Hindlimb muscle (tissue), 1 donor: ENCODE measurements at places on chromosomes 1 and 21.

DNA sequence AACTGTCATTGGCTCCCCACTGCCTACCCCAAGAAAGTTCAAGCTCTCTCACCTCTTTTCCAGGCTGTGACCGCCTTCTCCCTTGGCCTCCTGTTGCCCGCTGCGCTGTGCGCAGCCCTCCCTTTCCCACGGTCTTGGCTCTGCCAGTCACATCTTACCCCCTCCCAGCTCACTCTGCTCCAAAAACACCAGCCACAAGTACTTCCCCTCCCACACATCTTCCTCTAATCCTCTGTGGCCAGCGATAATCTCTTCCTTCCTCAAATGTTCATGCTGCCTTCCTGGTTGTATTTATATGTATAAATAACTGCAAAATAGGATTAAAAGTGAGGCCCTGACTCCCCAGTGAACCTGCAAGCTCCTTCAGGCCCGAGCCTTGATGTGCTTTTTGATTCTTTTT, 81.8 kb downstream of the AJAP1 start:
- no peak for DNase-seq

DNA sequence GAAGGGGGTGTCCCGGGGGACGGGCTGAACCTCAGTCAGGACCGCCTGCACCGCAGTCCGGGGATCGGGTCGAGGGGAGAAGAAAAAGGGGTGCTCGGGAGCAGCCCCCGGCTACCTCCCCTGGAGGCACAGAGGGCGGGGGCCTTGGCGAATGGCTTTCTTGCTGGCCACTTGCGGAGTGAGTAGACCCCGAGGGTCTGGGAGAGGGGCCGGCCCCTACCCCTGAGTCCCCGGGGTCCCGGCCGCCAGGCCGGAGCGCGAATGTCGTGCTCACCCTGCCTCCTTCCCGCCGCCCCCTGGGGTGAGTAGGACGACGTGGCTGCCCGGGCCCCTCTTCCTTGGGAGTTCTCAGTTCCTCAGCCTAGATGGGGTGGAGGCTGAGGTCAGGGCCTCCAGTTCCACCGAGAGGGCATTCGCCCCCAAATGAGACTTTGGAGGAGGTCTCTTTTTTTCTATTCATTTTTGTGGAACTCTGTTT, 113.0 kb downstream of the OSBPL9 start:
- peak; percentile 11 for DNase-seq

GRCh38 chr1:113388621-113389358, 1.5 kb upstream of the MAGI3 start:
- DNase-seq: no peak

DNA sequence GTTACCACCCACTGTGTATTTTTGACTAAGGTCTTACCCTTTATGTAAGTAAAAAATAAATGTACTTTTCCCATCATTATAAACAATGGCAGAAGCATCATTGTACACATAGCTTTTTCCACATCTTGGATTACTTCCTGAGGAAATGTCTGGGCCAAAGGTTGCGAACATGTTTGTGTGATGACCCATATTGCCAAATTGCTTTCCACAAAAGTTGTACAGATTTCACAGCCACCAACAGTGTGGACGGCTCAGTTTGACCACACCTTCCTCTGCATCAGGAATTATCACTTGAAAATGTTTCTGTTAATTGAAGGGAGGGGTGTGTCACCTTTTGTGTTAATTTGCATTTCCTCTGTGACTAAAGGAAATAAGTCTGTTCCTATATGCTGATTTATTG, 25.7 kb downstream of the AKNAD1 start:
- peak; percentile 39 for DNase-seq

GRCh38 chr1:28917757-28918118, 3.4 kb downstream of the EPB41 start:
- DNase-seq: no peak

DNA sequence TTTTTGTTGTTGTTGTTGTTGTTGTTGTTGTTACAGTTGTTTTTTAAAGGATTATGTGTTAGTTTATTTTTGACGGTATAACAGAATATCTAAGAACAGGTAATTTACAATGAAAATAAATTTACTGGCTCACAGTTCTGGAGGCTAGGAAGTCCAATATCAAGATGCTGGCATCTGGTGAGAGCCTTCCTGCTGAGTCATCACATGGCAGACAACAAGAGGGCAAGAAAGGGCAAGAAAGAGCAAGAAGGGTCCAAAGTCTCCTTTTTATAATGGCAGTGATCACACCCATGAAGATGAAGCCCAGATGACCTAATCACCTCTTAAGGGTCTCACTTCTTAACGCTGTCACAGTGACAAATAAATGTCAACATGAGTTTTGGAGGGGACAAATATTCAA, 142.1 kb downstream of the NEGR1 start:
- no peak for DNase-seq

- DNase-seq: no peak
Measured at GRCh38 chr1:19309123-19309813, 2.7 kb downstream of the AKR7A2 start.

DNA sequence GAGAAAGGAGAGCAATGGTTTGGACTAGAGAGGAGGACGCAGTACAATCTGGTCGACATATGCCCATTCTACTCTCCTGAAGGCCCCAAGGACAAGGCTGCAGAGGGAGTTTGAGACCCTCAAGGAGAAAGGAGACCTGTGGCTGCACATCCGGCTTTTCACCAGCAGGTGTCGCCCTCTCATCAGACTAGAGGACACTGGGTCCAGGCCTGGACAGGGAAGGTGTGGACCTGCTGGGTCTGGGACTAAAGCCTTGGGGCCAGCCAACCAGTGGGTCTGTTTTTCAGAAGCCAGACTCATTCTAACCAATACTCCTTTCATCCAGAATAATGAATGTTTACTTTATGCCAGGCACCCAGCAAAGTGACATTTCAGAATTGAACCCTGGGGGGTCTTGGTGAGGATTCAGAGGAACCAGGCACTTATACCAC, 5.0 kb downstream of the SRARP start:
- peak; percentile 73 for DNase-seq

GRCh38 chr21:44714905-44715304, 3.5 kb upstream of the TSPEAR start:
- no peak for DNase-seq

DNA sequence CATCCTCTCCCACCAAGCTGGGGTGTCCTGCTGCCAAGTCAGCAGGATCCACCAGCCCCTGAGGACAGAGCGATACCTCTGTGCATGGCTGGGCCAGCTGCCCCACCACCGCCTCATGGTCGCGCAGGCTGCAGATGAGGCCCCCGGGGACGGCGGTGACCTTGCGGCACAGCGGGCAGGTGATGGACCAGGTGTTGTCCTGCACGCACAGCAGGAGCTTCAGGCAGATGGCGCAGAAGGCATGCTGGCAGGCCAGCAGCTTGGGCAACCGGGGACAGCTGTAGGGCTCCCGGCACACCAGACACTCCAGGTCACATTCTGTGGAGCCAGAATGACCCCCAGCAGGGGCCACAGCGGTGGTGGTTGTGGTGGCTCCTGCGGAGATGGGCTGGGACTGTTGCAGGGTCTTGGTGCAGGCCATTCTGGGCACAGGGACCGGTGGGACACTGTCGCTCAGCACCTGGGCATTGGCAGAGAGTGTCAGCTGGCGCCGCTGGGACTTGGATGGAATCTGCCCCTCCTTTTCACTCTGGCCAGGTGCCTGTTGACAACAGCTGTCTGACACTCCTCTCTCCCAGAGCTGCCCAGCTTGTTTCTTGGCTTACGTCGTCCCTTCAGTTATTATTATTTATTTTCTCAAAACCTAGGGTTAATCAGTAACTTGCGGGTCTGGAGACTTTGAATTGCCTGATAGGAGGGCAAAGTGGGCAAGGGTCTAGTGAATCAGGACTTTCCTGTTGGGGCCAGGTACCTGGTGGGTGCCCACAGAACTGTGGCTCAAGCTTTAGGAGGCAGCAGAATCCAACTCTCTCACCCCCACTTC, at the start of gene RNF186:
Gene RNF186 (minus strand): TSS at position 603 of the 823 bp plus-strand sequence. CDS start 182 bp downstream, at position 421.
- no peak for DNase-seq

- no peak for DNase-seq
Measured at GRCh38 chr1:5221451-5221850, 567.0 kb downstream of the AJAP1 start.

- DNase-seq: no peak
Measured at GRCh38 chr1:85563139-85563538, 17.4 kb upstream of the CCN1 start.

DNA sequence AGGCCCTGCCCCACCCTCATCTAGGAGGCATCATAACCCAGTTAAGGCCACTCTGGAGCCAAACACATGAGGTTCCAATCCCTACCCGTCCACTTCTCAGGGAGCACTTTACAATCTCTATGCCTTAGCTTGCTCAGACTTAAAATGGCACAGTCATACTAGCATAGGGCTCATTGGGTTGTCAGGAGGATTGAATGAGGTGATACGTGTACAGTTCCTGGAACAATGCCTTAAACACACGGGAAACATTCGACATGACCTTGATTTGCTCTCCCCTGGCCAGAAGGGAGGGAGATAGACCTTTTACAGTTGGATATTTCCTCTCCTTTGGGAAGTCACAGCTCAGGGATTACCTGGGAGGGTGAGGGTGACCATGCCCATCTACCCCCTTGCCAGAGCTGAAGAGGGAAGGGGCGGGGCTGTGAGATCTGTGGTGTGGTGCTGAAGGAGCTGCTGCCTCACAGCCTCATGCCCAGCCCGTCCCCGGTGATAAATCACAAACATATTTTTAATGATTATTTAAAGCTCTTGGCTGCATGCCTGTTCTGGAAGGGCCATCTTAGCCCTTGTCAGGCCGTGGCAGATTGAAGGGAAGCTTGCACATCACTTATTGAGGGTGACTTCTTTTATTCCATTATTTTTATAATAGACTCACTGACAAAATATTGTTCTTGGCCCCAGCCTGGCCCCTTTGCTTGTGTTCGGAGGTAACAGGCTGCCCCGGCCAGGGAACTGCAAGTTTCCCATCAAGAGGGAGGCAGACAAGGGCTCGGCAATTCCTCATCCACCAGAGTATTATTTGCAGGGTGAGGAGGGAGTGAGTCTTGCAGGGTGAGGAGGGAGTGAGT, 83.4 kb downstream of the FOXD2 start:
- DNase-seq: no peak

GRCh38 chr1:9071554-9072235, 2.3 kb upstream of the SLC2A5 start:
- DNase-seq: no peak

DNA sequence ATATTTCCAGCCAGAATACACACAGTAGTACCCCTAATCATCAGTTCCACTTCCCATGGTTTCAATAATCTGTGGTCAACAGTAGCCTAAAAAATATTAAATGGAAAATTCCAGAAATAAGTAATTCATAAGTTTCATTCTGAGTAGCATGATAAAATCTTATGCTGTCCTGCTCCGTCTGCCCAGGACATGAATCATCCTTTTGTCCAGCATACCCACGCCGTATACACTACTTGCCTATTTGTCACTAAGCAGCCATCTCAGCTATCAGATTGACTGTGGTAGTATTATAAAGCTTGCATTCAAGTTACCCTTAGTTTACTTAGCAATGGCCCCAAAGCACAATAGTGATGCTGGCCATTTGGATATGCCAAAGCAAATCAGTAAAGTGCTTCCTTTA, 118.7 kb downstream of the SLC5A9 start:
- DNase-seq: no peak

- no peak for DNase-seq
Measured at GRCh38 chr1:32094746-32095521, 12.9 kb upstream of the KPNA6 start.

DNA sequence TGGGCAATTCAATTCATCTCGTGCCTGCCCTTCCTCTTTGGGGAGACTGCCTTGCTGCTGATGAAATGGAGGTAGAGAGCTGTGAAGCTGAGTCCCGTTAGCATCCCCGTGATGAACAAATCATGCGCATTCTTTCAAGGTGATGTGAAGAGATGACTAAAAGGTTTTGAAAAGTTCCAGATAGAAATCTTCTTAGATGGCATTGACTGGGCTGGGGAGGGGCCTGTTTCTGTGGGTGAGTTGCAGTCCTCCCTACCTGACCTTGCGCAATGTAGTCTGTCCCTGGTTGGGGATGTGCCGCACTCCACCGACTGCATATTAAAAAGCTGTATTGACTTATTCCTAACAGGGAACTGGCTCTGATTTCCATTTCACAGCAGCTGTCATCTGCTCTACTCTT, 49.6 kb downstream of the ST6GALNAC3 start:
- DNase-seq: no peak

- peak; percentile 18 for DNase-seq
Measured at GRCh38 chr1:66758241-66758755, 6.0 kb downstream of the DYNLT5 start.

GRCh38 chr1:169949139-169949538, 55.4 kb upstream of the SCYL3 start:
- no peak for DNase-seq

DNA sequence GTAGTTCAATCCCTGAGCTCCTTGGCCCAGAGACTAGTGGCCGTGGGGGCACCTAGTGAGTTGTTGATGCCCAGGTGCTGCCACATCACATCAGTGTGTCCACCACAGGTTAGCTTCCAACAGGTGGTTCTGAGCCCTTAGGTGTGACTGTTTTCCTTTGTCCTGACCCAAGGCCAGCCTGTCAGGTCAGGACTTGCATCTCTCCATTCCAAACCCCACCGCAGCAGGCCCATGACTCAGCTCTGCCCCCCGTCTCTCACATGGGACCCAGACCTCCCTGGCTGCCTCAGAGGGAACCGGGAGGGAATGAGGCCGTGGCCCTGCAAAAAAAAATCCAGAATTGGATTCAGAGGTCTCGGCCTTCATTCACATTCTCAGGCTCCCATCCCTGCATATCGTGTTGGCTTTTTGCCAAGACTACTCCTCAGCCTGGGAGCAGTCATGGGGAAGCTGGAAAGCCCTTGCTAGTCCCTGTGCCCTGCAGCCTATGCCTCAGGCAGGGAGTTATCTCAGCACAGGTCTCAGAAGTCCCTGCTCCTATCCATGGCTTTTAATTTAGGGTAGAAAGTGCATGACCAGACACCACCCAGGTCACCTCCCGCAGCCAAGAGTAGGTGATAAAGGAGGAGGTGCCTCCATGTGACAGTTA, 7.2 kb downstream of the INAVA start:
- DNase-seq: no peak

GRCh38 chr1:225899044-225899925, 10.3 kb upstream of the LEFTY1 start:
- DNase-seq: no peak

- DNase-seq: no peak
Measured at GRCh38 chr1:244826712-244827111, 8.7 kb upstream of the COX20 start.

DNA sequence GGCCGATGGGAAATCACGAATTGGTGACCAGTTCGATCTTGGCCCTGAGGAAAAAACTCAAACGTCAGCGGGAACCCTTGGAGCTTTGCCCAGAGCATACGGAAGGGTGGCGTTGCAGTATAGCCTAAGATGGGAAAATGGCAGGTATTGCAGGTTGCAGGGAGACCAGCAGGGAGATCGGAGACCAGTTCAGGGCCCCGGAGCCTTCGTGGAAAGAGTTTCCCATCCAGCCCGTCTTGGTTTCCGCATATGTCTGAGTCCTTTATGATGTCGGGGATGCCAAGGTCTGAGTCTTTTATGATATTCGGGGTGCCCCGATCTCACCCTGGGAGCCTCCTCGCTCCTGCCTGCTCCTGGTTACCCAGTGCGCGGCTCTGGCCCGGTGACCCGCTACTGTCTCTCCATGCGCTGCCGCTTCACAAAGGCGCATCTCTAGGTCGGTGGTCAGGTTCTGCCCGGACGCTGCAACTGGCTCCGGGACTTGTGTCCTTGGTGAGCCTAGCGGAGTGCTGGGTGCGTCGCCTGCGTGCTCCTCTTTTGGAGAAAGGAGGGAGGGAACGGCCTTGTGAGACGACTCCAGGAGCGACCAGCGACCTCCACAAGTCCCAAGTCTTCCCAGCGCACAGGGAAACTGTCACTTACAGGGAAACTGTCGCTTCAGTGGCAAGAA, 94.2 kb downstream of the PRKAB2 start:
- DNase-seq: no peak
